ENCODE measurements at places on chromosomes 12 and 14.

GRCh38 chr14:24694680-24695079 is 60.7 kb upstream of the GZMB start:
- ATAC-seq, result no peak

- ATAC-seq, result no peak
Observed at GRCh38 chr12:62562846-62563245, 96.2 kb downstream of the MON2 start.

DNA sequence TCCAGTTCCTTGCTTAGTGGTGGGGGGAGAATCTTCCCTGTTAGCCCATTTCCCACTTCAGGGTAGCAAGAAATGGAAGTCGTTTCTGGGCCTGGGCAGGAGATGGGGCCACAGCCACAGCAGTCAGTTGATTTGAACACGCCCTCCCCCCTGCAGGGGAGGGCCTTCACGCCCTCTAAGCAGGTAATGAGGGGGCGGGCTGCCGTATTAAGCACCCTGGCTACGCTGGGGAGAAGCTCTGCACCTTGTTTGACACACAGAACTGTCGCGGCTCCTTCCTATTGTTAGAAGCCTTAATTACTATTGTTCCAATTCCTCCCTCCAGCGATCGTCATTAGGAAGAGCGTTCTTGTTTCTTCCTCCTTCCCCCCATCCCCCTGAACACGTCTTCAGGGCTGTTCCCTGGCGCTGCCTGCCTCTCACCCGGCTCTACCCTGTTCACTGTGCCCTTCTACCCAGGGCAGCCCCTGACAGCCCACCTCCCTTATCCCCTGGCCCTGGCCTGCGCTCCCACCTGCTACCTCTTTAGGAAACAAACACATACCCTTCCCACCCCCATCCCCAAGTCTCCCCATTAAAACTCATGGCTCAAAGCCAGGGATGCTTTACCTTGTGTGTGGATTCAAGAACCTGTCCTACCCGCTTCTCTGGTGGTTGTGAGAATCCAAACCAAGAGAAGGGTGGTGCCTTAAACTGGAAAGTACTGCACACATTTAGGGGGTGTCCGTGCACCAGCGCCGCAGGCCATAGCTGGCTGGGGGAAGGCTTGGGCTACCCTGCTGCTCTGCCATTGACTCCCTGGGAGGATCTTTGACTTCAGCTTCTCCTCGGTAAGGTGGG is 137.6 kb downstream of the TSPAN9 start:
- no peak for ATAC-seq

DNA sequence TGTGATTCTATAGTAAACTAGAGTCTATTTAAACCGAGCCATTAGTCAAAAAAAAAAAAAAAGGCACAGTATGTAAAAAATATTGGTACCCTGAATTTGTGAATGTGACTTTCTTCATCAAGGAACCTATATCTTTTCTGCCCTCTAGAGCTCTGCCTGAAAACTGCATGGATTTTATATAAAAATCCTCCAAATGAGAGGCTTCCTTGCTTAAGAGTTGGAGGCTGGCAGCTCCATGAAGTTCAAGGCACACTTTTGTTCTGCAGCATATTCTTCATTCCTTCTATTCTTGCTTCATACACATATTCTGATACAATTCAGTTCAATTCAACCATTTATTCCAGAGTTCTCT is 23.1 kb upstream of the NKX2-8 start:
- ATAC-seq, result no peak

GRCh38 chr12:92466391-92467305 is 236.1 kb upstream of the PLEKHG7 start:
- peak; percentile 31 for ATAC-seq

- no peak for ATAC-seq
Observed at GRCh38 chr14:73973497-73973896, 23.4 kb downstream of the COQ6 start.

- peak; percentile 74 for ATAC-seq
Observed at GRCh38 chr12:84757978-84758377, 154.6 kb downstream of the SLC6A15 start.

DNA sequence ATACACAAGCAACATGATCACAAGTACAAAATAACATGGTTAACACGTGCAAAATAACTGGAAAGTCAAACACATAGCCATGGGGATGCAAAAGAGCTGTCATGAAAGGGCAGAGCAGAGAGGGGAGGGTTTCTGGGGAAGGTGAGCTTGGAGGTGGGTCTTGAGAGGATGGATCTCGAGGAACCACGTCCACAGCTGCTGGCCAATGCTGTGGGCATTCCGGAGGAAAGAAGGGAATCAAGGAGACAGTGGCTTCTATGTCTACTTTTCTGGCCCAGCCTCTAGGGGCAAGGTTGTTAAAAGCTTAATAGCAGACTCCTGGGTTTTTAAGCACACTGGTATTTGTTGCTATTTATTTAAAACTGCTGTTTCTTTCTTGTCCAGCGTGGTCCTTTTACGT is 8.4 kb upstream of the MYH7 start:
- ATAC-seq, result no peak

DNA sequence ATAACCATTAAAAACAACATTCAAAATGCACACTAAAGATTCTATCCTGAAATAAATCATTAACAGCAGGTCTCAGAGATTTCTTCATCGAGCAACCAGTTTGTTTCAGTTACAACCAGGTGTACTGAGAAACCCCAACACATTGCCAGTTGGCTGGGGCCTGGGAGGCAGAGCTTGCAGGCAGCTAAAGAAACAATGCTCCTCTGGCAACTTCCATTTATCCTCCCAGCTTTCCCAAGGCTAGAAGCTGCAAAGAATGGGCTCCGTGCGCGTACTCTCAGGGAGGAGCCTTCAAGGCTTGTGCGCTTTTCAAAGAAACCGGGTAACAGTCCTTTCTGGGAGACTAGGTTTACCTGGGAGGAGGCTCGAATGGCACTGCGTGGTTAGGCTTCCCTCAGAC is 181.6 kb downstream of the MSRB3 start:
- no peak for ATAC-seq

Data from gastroesophageal sphincter (tissue), 4 donors.